Left ventricle myocardium inferior (tissue), 1 donor: ENCODE measurements at places on chromosomes 5 and 9. TPM values are rescaled to one million over a fixed set of nuclear protein-coding genes. Genes with fewer than 3 reads are reported as not detected.
A peak's percentile ranks its signal among the peaks of the same experiment; 100 is the strongest.

DNA sequence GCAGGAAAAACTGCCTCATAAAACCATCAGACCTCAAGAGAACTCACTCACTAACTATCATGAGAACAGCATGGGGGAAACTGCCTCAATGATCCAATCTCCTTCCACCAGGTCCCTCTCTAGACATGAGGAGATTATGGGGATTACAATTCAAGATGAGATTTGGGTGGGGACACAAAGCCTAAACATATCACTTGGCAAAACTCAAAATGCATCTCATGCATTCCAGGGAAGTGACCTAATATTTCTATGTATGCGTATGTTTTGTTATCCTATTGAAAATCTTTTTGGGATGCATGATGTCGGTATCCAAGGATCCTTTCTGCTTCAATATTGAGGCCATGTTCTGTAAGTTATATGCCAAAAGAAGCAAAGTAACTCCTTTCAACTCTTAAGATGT lies 174.0 kb downstream of the PLK2 start:
- DNase-seq, result no peak
- H3K4me1 ChIP-seq, result no peaks in the 10 kb centered on the region
- no peaks in the 10 kb centered on the region for H3K27me3 ChIP-seq
- no peaks in the 10 kb centered on the region for H3K36me3 ChIP-seq
- H3K27ac ChIP-seq, result no peak overlapping the region
- no peak overlapping the region for H3K4me3 ChIP-seq

DNA sequence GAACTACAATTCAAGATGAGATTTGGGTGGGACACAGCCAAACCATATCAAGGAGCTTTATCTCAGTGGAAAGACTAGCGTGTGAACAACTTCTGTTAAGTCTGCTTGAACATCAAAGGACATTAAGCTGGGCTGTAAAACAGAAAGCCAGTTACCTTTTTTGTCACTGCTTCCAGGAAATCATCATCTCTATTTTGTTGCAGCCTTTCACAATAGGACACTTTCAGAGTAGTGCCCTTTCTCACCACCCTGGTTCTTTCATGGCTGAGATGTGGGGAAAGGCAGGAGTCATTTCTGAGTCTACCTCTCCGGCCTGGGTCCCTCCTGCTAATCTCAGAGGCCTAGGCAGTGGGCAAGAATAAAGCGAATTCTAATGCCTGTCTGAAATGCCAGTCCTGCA lies 96.2 kb upstream of the PPP1R2B start:
- no peaks in the 10 kb centered on the region for H3K27me3 ChIP-seq
- no peak overlapping the region for H3K4me3 ChIP-seq
- H3K4me1 ChIP-seq, result peaks cover 15% of the 10 kb centered on the region

DNA sequence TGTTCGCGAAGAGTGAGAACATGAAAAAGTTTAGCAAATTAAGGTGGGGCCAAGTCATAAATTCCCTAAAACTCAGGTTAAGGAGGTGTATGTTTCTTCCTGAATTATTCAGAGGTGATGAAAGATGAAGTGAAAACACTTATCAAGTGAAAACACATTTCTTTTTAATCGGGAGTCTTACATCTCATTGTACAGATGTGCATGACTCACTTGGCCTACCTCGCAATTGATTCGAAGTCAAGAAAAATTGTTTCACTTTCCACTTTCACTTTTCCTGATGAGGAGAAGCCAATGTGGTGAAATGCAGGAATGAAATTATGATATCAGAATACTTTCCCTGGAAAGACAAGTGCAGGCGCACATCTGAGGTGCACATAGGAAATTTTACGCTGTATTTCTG lies 78.7 kb downstream of the SLC25A46 start:
- DNase-seq, result no peak
- no peaks in the 10 kb centered on the region for H3K36me3 ChIP-seq
- H3K27ac ChIP-seq, result no peak overlapping the region
- no peaks in the 10 kb centered on the region for H3K4me1 ChIP-seq
- no peaks in the 10 kb centered on the region for H3K27me3 ChIP-seq

The STKLD1 gene
- total RNA-seq, result not detected

GRCh38 chr5:150488519-150489359 lies 19.2 kb upstream of the NDST1 start:
- peak overlapping the region; percentile 93 for H3K4me3 ChIP-seq
- H3K27ac ChIP-seq, result peak overlapping the region; percentile 98

DNA sequence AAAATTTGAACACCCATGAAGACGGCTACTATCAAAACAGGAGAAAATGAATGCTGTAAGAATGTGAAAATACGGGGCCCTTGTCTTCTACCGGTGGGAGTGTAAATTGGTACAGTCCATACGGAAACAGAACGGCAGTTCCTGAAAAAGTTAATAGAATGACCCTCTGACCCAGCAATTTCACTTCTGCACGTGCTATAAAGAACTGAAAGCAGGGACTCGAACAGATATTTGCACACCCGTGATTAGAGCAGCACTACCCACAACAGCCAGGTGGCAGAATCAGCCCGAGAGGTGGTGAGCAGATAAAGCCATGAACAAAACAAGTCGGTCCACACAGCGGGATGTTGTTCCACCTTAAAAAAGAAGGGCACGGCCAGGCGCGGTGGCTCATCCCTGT lies 22.6 kb upstream of the SLC12A7 start:
- H3K4me1 ChIP-seq, result peaks cover 61% of the 10 kb centered on the region
- DNase-seq, result no peak
- H3K4me3 ChIP-seq, result no peak overlapping the region
- H3K27me3 ChIP-seq, result no peaks in the 10 kb centered on the region
- no peaks in the 10 kb centered on the region for H3K36me3 ChIP-seq
- H3K27ac ChIP-seq, result peak overlapping the region; percentile 58

DNA sequence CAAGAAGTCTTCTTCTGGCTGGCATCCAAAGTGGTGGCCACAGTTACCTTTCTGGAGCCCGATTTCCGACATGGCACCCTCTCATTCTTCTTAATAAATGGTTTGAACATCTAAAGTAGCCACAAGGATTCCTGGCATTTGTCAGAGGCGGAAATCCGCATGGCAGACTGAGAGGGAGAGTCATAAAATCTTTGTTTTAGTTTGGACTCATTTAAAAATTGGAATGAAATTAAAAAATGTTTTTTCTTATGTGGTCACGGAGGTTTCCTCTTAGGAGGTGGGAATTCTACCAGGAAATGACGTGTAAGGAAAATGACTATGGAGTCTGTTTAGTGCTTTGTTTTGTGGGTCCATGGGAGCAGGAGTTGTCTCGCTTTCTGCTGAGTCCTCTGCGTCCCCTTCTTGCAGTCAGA lies 133.0 kb upstream of the PTCH1 start:
- DNase-seq, result no peak
- H3K4me1 ChIP-seq, result peaks cover 4% of the 10 kb centered on the region
- no peak overlapping the region for H3K27ac ChIP-seq
- H3K36me3 ChIP-seq, result no peaks in the 10 kb centered on the region
- no peaks in the 10 kb centered on the region for H3K27me3 ChIP-seq
- no peak overlapping the region for H3K4me3 ChIP-seq

DNA sequence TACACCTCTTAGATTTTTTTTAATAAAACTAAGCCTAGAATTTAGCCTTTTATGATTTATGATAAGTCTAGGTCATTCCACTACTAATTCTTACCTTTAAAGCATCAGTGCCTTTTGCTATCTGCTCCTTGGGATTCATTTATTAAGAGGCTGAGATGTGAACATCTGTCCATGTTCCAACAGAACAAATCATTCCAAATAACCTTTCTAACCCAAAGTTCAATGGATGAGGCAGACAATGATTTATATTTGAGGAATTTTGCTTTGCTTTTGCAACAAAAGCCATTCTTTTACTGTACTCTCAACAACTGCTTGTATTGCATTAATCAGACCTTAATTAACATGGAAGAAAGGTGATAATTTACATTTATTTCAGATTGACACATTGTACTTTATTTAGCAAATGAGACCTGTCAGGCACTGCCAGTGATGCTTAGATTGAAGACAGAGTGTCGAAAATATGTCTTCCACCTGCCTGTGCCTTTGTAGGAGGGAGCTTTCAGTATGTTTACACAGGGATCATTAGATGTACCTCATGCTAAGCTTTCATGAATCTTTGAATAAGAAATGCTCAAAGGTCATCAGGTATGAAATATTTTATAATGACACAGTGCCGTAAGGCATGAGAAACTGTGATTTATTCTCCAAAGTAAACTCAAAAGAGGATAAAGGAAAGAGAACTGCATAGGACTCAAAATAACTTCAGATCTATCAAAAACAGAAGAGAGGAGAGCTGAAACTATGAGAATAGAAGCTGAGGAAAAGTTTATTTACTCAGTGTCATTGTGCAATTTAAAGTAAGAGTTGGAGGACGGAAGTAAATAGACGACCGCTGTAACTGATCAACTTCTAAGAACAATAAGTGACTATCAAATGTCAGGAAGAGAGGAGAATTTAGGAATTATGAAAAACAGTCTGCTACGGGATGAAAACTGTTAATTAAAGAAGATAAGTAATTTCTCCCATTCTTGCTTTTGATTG lies 36.7 kb upstream of the IZUMO3 start:
- no peak for DNase-seq
- H3K4me1 ChIP-seq, result no peaks in the 10 kb centered on the region
- H3K27ac ChIP-seq, result no peak overlapping the region

The ROPN1L gene
- total RNA-seq, result 0.38 TPM

The PCDHGB5 gene
- total RNA-seq, result 6.0 TPM

The SLC45A2 gene
- not detected for total RNA-seq

DNA sequence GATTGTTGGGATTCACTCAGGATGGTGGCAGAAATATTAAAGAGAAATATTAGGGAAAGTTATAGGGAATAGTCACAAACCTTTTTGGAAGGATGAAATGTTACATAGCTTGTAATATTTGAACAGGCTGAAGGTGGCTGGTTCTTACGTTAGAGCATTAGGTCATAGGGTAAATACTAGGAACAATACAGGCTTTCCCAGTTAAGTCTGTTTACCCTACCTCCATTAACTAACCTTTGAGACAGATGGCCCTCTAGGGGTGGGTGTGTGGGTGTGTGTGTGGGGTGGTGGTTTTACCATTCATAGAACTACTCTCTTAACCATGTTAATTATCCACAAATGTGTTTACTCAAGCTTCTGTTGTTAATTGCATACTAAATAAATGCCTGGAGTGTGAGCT lies 94.3 kb upstream of the STK32A start:
- H3K4me3 ChIP-seq, result no peak overlapping the region
- no peaks in the 10 kb centered on the region for H3K27me3 ChIP-seq
- no peak overlapping the region for H3K27ac ChIP-seq
- H3K36me3 ChIP-seq, result no peaks in the 10 kb centered on the region
- no peak for DNase-seq
- no peaks in the 10 kb centered on the region for H3K4me1 ChIP-seq

The FGF1 gene
- total RNA-seq, result 59.9 TPM

- no peak for DNase-seq
- peaks cover 78% of the 10 kb centered on the region for H3K4me1 ChIP-seq
- H3K4me3 ChIP-seq, result no peak overlapping the region
- H3K27me3 ChIP-seq, result no peaks in the 10 kb centered on the region
Observed at GRCh38 chr5:151083081-151083676, 2.3 kb upstream of the TNIP1 start.

GRCh38 chr5:172482156-172483020 lies 28.1 kb upstream of the SH3PXD2B start:
- H3K36me3 ChIP-seq, result no peaks in the 10 kb centered on the region
- H3K27me3 ChIP-seq, result no peaks in the 10 kb centered on the region
- no peak for DNase-seq
- H3K4me1 ChIP-seq, result peaks cover 22% of the 10 kb centered on the region
- peak overlapping the region; percentile 26 for H3K27ac ChIP-seq
- H3K4me3 ChIP-seq, result no peak overlapping the region

- DNase-seq, result no peak
- peaks cover 8% of the 10 kb centered on the region for H3K27me3 ChIP-seq
- no peak overlapping the region for H3K27ac ChIP-seq
- no peaks in the 10 kb centered on the region for H3K36me3 ChIP-seq
- no peak overlapping the region for H3K4me3 ChIP-seq
- peaks cover 12% of the 10 kb centered on the region for H3K4me1 ChIP-seq
Observed at GRCh38 chr5:2018390-2018724, 135.6 kb upstream of the IRX4 start.

DNA sequence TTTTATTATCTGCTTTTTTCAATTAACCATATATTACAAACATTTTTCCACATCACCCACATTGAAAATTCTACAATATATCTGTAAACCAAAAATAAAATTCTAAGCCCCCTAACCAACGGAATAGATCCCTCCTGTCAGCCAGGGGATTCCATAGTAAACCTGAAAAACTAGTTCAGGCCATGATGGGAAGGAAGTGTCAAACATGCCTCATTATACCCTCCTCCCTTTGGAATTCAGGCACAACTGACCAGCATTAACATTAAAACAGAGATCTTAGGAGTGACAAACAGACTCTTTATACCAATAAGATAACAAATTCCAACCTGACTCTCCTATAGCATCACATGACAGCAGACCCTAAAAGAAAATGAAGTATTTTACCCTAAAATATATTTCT lies 113.7 kb upstream of the DMRT1 start:
- peaks cover 45% of the 10 kb centered on the region for H3K36me3 ChIP-seq
- no peak overlapping the region for H3K4me3 ChIP-seq
- no peak for DNase-seq
- H3K4me1 ChIP-seq, result peaks cover 44% of the 10 kb centered on the region
- no peaks in the 10 kb centered on the region for H3K27me3 ChIP-seq
- peak overlapping the region; percentile 32 for H3K27ac ChIP-seq

The ANKDD1B gene
- total RNA-seq, result 0.27 TPM

The GABRA6 gene
- total RNA-seq, result not detected

GRCh38 chr5:10124287-10124686 lies 125.4 kb downstream of the ATPSCKMT start:
- H3K4me1 ChIP-seq, result peaks cover 15% of the 10 kb centered on the region
- H3K36me3 ChIP-seq, result no peaks in the 10 kb centered on the region
- H3K27me3 ChIP-seq, result no peaks in the 10 kb centered on the region

The PDGFRB gene
- 39.7 TPM for total RNA-seq

- H3K4me3 ChIP-seq, result peak overlapping the region; percentile 60
- no peak for DNase-seq
- no peak overlapping the region for H3K27ac ChIP-seq
Observed at GRCh38 chr5:141483902-141484301, 928 bp upstream of the PCDHGC4 start.

DNA sequence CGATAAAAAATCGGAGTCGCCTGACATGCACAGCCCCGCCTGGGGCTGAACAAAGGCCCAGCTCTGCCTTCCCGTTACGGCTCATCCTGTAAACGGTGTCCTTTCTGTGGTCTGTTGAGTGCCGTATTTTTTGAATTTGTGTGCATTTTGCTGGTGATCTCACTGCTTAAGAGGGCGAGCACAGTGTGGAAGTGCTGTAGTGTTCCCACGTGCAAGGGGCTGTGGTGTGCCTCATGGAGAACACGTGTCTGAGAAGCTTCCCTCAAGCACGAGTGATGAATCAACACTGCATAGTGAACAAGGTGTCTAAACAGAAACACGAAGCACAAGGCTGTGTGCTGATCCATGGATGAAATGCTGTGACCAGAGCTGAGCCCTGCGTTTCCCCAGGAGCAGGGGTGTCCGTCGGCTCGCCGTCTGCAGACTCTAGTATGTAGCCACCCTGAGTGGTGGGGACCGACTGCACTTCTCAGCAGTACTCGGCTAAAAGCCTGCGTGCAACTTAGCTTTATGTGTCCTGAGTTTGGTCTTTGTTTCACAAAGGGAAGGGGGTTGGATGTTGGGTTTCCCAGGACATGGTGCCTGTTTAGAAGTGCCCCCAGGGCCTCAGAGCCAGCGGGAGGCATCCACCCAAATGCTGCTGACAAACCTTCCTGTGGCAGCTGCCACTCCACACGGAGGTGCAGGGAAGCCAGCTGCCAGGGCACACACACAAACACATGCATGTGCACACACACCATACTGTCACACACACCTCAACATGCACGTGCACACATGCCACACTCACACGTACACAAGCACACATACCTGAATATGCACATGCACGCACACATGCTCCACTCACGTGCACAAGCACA lies 77.2 kb upstream of the IRX4 start:
- H3K27me3 ChIP-seq, result no peaks in the 10 kb centered on the region
- no peak overlapping the region for H3K27ac ChIP-seq
- H3K36me3 ChIP-seq, result no peaks in the 10 kb centered on the region
- no peak overlapping the region for H3K4me3 ChIP-seq
- no peak for DNase-seq
